ENCODE measurements at places on chromosomes 2 and 18.

DNA sequence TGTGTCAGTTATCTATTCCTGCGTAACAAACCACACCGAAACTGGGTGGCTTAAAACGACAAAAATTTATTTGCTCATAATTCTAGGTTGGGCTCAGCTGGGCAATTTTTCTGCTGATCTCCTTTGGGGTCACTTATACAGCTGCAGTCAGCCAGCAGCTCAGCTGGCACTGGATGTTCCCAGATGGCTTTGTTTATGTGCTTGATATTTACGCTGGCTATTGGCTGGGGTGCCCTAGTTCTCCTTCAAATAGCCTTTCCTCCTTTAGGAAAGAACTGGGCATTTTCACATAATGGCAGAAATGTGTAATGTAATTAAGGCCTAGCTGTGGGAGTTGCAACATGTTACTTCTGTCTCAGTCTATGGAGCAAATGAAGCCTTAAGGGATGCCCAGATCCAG is 142.2 kb downstream of the B3GNT2 start:
- no peak for DNase-seq

DNA sequence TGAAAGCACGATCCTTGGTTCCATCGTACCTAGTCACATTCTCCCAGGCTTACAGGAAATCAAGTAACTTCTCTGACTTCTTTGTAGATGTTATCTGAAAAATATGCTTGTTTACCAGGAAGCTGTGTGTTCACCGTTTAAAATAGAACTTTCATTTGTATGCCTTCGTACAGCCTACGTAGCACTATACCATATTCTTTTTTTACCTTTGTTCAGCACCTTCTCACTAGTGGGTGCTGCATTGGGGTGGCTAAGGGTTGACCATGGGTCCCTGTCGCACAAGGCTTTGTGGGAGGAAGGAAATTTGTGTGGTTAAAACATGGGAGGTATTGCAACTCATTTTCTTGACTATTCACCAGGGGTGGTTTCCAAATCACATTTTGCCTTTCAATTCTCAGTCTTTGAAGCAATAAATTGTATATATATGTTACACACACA is 16.6 kb downstream of the MALT1 start:
- DNase-seq: no peak

GRCh38 chr18:79599441-79599931 is 80.1 kb upstream of the CTDP1 start:
- peak; percentile 73 for DNase-seq

- DNase-seq: no peak
Measured at GRCh38 chr2:38156436-38156835, 80.5 kb upstream of the CYP1B1 start.

DNA sequence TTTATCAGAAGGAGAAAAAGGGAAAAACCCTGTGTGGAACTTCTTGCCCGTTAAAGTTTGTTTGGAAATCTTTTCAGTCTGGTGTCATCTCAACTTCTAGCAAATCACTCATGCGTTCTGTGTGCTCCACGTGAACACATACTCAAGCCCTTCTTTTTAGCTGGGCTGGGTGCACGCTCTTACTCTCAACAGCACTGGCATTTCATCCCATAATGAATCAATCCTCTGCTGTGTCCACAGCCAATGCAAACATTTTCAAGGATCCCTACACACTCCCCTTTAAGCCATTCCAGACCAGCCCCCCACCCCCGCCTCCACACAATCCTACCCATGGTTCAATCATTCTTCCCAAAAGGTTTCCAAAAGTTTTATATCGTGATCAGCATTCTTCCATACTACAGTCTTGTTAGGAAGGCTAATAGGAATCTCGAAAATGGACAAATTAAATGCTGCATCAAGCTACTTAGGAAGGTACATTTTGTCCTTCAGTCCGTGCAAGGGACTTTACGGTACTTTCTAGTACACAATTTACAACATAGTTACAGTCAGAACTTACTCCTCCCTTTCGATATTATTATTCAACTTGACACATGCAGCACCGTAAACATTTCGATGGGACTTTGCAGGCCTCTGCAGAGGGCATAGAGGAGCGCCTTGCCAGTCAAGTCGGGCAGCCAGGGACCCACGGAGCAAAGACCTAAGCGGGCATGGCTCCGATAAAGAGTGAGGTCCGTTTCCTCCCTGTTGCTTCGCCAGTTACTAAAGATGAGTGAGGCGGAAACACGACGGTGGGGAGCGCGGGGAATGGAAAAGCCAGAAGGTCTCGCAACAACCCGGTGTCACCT is 1.4 kb downstream of the PTGR3 start:
- DNase-seq: no peak

GRCh38 chr2:161709428-161709827 is 85.2 kb downstream of the SLC4A10 start:
- no peak for DNase-seq

DNA sequence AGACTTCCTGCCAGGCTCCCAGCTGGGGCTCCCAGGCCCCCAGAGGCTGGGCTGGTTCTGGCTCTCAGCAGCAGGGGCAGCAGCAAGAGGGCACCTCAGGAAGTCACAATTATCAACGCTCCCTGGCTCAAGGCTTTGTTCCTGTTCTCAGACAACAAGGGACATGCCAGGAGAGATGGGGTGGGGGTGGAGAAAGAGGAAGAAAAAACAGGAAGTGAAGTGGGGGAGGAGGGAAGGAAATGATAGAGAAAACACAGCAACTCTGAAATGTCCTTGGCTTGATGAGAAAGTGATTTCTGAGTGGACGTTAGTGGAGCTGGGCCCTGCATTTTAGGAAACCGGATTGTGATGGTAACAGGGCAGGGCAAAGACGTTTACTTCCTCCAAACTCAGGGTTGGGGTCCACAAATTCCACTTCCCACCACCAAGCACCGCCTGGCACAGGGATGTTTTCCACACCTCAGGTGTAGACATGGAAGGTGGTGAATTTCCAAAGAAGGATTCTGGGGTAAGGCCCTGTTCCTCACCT is 40.4 kb downstream of the CYRIA start:
- DNase-seq: no peak

DNA sequence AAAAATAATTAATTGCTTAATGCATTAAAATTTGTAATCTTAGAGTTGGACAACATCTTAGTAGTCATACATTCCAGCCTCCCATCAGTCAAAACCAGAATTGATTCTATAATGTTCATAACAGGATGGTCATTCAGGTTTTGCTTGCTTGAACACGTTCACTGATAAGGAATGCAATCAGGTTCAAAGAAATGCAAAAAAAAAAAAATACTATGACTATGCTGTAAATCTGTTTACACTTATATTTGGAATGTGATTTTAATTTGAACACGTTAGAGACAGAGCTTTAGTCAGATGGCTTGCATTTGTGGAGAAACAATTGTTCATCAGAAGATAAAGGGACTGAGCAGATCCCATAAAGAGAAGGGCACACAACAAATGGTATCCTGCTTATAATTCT is 131.3 kb upstream of the UNC80 start:
- DNase-seq: no peak

GRCh38 chr2:149666809-149667320 is 79.3 kb upstream of the MMADHC start:
- no peak for DNase-seq

GRCh38 chr2:191347881-191348280 is 102.7 kb downstream of the MYO1B start:
- DNase-seq: no peak

DNA sequence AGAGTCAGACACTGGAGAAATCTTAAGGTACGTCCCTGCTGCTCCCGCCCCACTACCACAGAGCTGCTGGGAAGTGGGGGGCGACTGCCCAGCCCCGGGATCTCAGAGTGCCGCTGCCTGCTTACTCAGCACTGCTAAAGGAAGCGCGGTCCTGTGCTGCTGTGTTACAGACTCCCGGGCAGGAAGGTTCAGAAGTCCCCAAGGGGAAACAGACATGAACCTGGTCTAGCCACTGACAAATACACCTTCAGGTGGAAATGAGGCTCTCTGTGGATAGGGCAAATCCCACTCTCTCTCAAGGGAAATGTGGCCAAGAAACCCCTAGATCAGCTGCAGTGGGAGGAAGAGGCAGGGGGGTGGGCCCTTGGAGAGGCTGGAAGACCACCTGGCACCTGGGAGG is 13.7 kb downstream of the MTERF4 start:
- no peak for DNase-seq

GRCh38 chr2:233114421-233114861 is 54.3 kb downstream of the INPP5D start:
- no peak for DNase-seq

GRCh38 chr2:121579309-121579708 is 48.6 kb downstream of the RNU4ATAC start:
- DNase-seq: no peak

DNA sequence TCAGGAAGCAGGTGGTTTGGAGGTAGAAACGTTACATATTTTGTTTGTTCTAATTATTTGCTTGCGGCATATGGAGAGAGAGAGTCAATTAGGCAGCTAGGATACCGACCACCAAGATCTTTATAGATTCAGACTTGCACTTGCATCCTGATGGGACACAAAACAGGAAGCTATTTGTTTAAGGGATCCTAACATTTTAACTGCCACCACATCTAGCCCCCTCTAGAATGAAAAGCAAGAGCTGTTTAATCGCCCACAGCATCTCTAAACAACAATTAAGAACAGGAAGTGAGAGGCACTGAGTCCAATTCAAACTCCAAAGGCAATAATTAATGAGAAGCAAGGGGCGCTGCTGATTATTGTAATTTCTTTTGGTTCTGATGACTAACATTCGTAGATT is 182.0 kb upstream of the LINC00305 start:
- DNase-seq: no peak

GRCh38 chr2:7992612-7993602 is 688.9 kb upstream of the ID2 start:
- DNase-seq: no peak

DNA sequence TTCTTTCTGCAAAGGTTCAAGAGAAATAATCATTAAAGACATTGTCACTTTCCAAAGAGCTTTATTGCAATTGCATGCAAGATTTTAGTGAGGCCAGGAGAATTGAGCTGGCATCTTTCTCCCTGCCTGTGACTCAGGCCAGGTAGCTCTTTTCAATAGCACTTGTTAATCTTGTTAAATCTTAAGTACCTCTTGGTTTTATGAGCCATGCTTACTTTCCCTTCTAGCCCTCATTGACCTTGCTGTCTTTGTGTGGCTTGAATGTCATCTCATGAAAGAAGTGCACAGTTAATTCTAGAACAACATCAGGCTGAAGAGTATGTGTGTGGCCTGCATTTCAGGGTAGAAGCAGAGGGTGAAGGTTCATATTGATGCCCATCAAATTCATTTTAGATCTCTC is 14.8 kb upstream of the LGALSL start:
- DNase-seq: no peak

- no peak for DNase-seq
Measured at GRCh38 chr2:8433390-8433789, 248.5 kb upstream of the ID2 start.

- DNase-seq: no peak
Measured at GRCh38 chr2:106080959-106081358, 113.1 kb downstream of the UXS1 start.

- peak; percentile 45 for DNase-seq
Measured at GRCh38 chr2:240143801-240144648, 3.6 kb upstream of the OTOS start.

DNA sequence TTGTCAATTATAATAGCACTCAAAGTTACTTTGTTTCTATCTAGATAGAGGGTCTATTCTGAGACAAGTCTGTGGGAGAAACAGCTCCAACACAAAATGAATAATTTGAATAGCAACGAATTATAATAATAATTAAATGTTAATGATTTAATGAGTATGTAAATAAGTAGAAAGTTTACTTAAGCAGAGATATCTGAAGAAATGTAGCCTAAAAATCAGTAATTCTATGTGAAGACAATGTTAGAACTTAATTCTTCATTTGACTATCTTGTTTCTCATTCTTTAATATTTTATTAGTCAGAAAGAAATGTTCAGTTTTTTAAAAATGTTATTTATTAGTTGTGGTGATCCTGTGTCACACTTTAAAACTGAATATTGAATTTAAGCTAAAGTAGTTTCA is 161.2 kb downstream of the PLEKHA3 start:
- DNase-seq: no peak

- DNase-seq: peak; percentile 80
Measured at GRCh38 chr2:204842661-204843485, 297.6 kb downstream of the PARD3B start.

GRCh38 chr2:238973038-238973739 is 125.3 kb downstream of the TWIST2 start:
- no peak for DNase-seq

DNA sequence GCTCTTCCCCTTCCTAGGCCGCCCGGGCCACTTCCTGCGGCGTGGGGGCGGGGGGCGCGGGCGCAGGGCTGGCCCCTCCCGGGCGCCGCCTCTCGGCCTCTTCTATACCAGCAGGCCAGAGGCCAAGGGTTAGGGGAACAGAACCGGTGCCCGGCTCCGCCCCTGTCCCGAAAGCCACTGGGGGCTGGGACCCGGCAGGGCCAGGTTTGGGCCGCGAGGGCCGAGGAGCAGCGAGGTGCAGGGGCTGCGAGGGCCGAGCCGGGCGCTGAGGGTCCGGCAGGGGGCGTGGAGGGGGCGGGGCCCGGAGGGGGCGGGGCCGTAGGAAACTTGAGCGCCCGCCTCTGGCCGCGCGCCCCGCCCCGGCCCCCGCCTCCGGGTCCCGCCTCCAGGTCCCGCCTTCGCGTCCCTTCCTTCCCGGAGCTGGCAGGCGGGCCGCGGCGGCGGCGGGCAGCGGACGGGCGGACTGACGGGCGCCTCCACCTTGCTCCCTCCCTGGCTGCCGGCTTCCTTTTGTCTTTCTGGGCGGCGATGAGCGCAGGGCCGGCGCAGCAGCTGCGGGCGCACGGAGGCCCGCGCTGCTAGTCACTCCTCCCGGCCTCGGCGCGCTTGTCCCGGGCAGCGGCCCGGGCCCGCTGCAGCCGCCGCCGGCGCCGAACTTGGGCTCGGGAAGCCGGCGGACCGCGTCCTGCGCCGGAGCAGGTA is at the start of gene HPCAL1:
HPCAL1 (plus strand) TSS at position 426 of the 702 bp plus-strand sequence. CDS start 116,854 bp downstream, outside the sequence.
- DNase-seq: peak; percentile 85

DNA sequence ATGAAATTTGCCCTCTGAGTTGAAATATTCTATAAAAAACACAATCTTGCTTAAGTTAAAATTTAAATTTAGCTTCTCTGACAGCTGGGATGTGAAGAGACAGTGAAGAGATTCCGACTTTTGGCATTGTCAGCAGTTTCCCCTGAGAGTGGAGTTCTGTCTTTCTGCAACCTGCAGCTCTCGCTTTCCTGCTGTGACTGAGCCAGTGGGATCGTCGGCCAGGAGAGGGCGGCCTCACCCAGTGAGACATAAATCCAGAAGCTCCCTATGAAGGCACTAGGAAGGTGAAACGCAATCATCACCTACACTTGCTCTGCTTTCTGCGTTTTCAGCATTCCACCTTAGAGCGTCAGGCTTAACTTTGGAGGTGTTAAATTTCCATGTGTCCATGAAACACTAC is 75.4 kb upstream of the HNMT start:
- peak; percentile 54 for DNase-seq

DNA sequence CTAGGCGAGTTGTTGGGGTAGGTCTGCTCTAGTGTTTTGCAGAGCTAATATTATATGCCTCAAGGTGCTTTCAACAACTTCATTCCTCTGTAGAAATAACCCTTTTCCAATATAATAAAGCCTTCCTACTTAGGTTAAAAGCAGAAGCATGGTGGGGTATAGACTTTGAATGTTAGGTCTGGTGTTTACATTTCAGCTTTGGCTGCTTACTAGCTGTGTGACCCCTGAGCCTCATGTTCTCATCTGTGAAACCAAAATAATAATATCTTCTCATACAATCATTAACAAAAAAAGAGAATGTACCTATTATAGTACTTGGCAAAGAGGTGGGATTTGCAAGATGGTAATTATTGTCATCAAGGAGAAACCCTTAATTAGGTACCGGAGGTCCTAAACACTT is 386.6 kb downstream of the NBAS start:
- no peak for DNase-seq

All from PC-9 (cell line).